ENCODE measurements at places on chromosomes 1 and 21. TPM values are rescaled to one million over a fixed set of nuclear protein-coding genes. Genes with fewer than 3 reads are reported as not detected.

DNA sequence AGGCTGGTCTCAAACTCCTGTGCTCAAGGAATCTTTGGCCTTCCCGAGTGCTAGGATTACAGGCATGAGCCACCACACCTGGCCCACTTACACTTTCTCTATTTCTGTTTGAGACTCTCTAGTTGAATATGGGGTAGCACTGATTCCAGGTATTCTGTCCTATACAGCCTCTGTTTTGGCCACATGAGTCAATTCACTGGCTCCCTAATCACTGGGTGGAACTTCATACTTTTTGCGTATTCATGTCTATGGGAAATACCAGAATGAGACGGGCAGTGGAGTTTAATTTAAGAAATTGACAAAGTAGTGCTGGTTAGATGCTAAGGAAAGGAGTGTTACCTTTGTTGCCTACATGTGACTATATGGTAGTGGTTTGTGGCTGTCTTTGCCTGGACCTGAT, 35.5 kb downstream of the MACF1 start:
- no peak for DNase-seq

- DNase-seq = no peak
Observed at GRCh38 chr1:172674831-172675613, 16.1 kb downstream of the FASLG start.

- no peak for DNase-seq
Observed at GRCh38 chr1:87052400-87052799, 138.0 kb downstream of the HS2ST1 start.

DNA sequence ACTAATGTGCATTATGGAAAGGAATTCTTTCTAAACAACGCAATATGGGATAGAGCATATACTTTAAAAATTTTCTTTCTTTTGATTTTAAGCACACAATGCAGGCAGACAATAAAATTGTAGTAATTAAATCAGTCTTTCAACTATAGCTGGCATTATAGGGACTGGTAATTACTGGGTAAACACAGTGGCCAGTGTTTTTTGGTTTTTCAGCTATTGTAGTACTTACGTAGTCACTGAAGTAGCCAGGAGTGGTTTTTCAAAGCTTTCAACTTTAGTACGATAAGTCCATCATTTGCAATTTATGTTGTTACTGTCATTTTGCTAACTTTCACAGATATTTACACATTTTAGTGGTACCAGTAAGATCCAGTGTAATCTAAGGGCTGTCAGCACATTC, 50.6 kb downstream of the RAB3GAP2 start:
- DNase-seq = no peak

DNA sequence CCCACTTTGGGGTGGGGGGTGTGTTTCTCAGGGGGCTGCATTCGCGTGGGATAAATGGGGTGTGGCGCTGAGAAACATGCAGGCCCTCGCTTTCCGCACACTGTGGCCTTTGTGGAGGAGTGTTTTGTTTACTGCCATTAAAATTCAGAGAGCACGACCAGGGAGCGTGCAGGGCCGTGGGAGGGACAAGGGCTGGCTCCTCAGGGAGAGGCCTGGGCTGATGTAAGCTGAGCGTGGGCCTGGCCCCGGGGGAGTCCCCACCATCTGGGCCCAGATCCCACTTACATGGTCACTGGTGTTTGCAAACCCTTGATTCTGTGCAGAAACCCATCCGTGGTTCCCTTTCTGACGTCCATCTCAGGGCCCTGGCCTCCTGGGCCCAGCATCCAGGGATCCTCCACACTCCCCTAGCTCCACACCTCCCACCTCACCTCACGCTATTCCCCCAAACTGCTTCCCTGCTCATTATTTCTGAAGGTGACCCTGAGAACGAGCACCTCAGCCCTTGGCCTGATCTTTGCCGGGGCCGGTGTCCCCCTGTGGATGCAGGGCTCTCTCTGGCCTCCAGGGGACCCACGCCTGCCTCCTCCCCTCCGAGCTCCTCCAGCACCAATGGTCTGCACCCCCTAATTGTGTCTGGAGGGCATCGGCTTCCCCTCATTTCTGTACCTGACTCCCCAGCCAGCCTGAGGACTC, 92.5 kb upstream of the SIM2 start:
- no peak for DNase-seq

Gene OR2L2
- total RNA-seq = 0.43 TPM

Gene KCNE1
- not detected for total RNA-seq

Gene NFIA
- 7.1 TPM for total RNA-seq

Gene HCRTR1
- total RNA-seq = not detected

GRCh38 chr1:6703016-6703415, 1.4 kb upstream of the DNAJC11 start:
- DNase-seq = no peak

DNA sequence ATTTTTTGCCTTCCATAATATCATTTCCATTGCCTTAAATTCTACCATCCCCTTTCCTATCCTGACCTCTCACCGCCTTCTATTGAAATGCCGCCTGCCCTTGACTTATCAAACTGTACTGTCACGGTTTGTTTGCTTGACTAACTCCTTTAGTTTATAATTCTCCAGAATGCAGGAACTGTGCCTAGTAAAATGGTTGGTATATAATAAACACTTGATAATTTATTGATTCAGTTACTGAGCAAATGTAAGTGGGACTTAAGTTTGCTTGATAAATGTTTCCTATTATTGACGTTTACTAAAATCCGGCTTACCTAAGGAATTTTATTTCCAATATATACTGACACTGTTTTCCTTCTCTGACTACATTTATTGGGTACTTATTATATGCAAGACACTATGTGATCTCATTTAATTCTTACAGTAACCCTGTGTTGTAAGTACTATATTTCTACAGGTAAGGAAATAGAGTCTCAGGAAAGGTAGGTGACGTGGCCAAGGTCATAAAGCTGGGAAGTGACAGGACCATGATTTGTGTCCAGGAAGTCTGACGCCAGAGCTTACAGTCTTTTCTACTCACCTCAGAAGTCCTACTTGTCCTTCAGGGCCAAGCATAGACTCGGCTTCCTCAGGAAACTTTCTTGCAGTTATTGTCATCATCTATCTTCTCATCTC, 35.7 kb downstream of the DPT start:
- no peak for DNase-seq

GRCh38 chr1:39084191-39084590, 58.0 kb downstream of the NDUFS5 start:
- DNase-seq = no peak

Gene KDM5B
- total RNA-seq = 65.3 TPM

DNA sequence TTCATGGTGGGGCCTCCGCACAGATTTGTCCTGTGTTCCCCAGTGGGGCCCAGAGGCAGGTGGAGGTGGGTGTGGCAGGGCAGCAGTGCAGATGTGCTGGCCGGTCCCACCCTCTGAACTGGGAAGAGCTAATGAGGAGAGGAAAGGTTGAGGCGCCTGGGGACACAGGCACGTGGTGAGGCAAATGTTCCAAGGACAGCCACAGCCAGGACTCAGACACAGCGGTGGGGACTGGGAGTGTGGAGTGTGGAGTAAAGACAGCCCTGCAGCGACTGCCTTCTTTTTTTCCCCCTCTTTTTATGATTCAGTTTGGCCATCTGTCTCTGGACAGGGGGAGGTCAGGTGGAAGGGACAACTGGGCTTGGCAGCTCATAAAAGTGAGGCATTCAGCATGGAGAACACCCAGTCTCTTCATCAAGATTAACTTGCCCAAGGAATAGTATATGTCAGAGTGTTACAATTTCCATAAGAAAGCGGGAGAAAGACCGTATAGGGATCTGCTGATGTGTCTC, 104.2 kb upstream of the GCLM start:
- DNase-seq = no peak

Gene SPATA46
- not detected for total RNA-seq

DNA sequence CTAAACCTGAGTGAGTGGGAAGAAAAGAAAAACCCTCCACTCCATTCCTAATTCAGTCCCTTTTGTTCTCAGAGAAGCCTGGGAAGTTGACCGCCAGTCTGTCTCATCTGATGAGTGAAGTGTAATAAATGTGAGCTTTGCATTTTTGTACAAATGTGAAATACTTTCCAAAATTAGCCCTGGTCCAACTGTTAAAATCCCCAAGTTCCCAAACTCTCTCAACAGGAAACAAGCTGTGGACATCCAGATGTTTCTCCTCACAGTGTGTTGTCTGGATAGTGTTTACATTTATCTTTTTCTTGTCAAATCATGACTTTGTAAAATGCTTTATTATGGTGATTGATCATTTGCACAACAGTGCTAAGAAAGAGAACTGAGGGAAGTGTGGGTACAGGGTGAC, 145.1 kb downstream of the TM2D1 start:
- DNase-seq = no peak

Gene GJB5
- total RNA-seq = not detected

- DNase-seq = no peak
Observed at GRCh38 chr1:84430546-84430945, 32.3 kb downstream of the DNASE2B start.

DNA sequence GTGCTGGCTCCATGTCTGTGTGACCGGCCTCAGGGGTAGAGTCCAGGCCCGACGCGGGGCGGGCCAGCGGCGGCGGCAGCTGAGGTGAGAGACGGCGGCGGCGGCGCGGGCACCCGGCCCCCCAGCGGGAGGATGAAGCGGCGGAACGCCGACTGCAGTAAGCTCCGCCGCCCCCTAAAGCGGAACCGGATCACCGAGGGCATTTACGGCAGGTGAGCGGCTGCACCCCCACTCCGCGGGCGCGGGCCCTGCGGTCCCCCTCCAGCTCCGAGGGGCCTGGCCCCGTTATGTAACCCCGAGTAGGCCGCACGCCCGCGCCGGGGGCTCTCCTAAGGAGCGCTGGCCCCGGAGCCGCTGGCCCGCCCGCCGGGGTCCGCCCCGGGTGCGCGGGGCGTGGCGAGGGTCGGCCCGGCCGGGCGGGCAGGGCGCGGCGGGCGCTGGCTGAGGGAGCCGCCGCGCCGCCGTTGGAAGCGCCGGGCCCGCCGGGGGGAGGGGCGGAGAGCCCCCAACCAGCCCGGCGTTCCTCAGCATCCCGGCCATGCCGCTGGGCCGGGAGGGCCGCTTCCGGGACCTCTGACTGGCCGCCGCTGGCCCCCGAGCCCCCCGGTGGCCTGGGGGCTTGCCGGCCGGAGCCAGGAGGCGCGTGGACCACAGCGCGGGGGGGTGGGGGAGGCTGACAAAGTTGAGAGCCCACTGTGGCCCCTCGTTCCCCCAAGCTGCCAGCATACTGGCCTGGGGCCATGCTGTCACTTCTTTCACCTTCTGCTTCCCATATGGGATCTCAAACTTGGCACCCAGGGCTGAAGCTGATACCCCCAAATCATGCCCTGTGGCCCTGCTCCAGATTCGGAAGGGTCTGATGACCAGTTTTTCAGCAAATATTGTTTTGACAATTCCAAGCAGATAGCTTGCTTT, 527 bp downstream of the MACO1 start:
- DNase-seq = peak; percentile 69

DNA sequence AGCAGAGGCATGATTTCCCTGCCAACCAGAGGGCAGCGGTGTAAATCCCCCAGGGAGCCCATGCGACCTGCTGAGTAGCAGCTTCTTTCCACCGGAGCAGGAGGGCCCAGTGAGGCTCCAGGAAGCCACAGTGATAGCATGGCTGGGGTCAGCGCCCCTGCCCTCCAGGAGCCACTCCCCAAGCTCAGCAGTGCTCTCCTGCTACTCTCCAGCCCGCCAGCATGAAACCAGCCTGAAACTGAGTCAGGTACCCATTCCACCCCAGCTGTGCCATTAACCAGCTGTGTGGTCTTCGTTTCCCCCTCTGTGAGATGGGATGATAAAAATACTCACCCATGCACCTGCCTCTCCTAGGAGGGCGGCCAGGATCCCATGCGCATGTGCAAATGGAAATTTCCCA, 123.8 kb upstream of the TMEM51 start:
- DNase-seq = no peak

DNA sequence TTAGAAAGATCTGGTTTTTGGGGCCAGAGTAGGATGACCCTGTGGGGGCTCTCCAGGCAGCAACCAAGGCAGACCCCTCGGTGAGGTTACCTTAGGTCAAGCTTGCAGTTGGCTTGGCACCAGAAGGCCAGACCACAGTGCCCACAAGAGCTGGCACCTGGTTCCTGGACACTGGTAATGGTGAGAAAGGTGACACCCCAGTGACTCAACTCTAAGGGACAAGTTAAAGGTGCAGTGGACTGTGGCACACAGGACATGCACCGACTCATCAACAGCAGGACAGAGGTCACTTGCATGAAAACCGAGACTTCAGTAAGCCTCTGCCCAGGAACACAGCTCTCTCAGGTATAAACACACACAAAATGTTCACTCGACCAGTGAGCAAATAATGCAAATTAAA, 6.7 kb downstream of the LRRC38 start:
- no peak for DNase-seq

- DNase-seq = no peak
Observed at GRCh38 chr1:184035719-184036516, 1.6 kb downstream of the COLGALT2 start.

DNA sequence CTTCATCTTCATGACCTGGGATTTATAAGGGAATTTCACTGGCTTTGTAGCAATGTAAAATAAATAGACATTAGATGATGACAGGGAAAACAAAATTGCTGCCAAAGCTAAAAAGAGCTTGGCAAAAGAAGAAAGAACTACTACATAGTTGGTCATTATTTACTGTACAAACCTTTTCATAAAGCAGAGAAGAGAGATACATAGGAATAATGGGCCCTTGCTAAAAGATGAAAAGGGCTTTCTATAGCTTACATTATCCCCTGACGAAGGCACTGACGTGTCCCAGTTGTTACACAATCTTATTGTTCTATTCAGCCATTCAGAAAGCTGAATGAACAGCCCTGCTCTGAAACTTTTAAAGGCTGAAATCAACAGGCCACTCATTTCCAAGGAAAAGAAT, 57.1 kb downstream of the ZC3H11B start:
- no peak for DNase-seq

DNA sequence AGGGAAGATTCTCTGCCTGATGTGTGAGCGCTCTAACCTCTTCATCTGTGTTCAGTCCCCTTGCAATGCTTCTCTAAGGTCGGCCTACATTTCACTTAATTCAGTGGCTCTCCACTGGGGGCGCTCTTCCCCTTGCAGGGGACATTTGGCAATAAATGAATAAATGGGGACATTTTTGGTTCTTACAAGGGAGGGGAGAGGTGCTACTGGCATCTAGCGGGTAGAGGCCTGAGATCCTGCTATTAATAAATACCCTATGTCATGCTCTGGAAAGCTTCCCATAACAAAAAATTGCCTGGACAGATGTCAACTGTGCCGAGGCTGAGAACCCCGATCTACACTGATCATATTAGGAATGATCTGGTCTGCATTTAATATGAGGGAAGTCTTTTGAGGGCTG, 25.9 kb upstream of the DNAJC11 start:
- DNase-seq = peak; percentile 35

DNA sequence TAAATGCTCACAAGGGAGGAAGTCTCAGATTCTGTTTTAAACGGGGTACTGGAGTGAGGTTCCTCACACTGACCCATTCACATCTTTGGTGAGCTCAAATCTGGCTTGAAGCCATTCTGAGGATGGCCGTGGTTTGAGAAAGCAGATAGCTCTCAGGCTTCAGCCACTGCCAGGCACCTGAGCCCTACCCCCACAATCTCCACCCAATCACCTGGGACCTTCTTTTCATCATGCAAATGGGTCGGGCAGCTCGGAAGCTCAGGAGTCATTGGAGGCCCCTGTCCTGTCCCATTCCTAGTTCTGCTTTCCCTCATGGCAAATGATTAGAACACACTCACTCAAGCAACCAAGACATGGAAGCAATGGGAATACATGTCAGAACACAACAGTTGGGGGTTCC, 141.4 kb upstream of the ETS2 start:
- DNase-seq = no peak

- DNase-seq = no peak
Observed at GRCh38 chr1:233675446-233675845, 61.5 kb downstream of the KCNK1 start.

Gene MANEAL
- 2.8 TPM for total RNA-seq

- no peak for DNase-seq
Observed at GRCh38 chr1:162554258-162554657, 7.3 kb upstream of the UAP1 start.

Gene FALEC
- not detected for total RNA-seq

All from T-cell (primary cell).